Bronchial epithelial cell (primary cell): ENCODE measurements at places on chromosomes 1 and 21. TPM values are rescaled to one million over a fixed set of nuclear protein-coding genes. Genes with fewer than 3 reads are reported as not detected.

The ADAR gene
- total RNA-seq: 44.5 and 68.5 TPM in 2 replicates

The MYBPH gene
- not detected in 2 replicates for total RNA-seq

The LCE3C gene
- total RNA-seq: not detected in 2 replicates

The BEND5 gene
- not detected in 2 replicates for total RNA-seq

The PTGER3 gene
- total RNA-seq: under 0.01 TPM in 2 replicates

The SMYD2 gene
- 49.2 and 58.4 TPM in 2 replicates for total RNA-seq

The PALMD gene
- total RNA-seq: 1.3 and 4.7 TPM in 2 replicates

The UMODL1 gene
- total RNA-seq: not detected in 2 replicates
